Activated T-cell treated with anti-CD3 and anti-CD28 coated beads, Interleukin-2, amount 50 U/mL, for 4 hours (primary cell): ENCODE measurements at places on chromosomes 2 and 18. TPM values are rescaled to one million over a fixed set of nuclear protein-coding genes. Genes with fewer than 3 reads are reported as not detected.
A peak's percentile ranks its signal among the peaks of the same experiment; 100 is the strongest.

- DNase-seq = no peak
These were observed 11.1 kb upstream of the INO80C start for GRCh38 chr18:35508746-35509338.

GRCh38 chr18:70288171-70288850, 534 bp upstream of the SOCS6 start:
- no peak for DNase-seq

GRCh38 chr2:172806996-172807395, 71.4 kb downstream of the RAPGEF4 start:
- no peak for DNase-seq

- DNase-seq = no peak
These were observed 82.0 kb downstream of the RRM2 start for GRCh38 chr2:10204326-10205161.

DNA sequence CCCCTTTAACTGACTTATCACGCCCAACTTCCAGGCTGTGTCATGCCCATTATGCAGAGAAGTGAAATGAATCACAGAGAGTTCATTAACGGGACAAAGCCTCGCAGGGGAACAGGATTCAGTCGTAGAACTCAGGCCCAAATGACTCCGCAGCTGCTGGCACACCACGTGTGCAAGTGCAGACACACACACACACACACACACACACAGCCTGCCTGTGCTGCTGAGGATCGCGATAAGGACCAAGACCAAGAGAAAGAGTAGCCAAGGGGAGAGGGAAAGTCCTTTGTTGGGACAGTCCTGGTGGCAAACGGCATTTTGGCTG, 90.0 kb upstream of the TAF1B start:
- peak; percentile 40 for DNase-seq

DNA sequence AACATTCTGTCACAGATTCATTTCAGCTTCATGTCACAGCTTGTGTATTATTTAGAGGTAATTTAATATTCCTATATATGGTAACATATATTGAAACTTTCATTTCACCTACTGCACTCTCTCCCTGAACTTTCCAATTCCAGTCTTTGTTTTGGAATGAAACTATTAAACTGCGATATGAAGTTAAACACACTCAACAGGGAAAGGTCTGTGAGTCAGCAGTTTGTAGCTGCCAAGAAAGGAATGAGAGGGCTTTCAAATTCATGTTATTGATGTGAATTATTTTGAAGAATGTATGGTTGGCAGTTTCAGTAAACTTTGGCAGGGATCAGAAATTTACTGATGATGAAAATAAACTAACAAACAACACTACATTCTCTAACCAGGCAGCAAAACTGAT, 148.3 kb downstream of the HNMT start:
- no peak for DNase-seq

SIX3 gene
- total RNA-seq = not detected

TSPYL6 gene
- not detected for total RNA-seq

QPCT gene
- 6.9 TPM for total RNA-seq

- DNase-seq = no peak
These were observed 197.6 kb downstream of the MBD5 start for GRCh38 chr2:148218326-148219075.

- DNase-seq = no peak
These were observed 812.5 kb downstream of the DCC start for GRCh38 chr18:53152476-53152875.

- DNase-seq = no peak
These were observed 215.0 kb downstream of the SUCLG1 start for GRCh38 chr2:84243788-84244733.

- DNase-seq = no peak
These were observed 62.5 kb downstream of the USP40 start for GRCh38 chr2:233503947-233504637.

- no peak for DNase-seq
These were observed 163.8 kb upstream of the STK17B start for GRCh38 chr2:196335221-196335634.

- no peak for DNase-seq
These were observed 545.1 kb upstream of the PKDCC start for GRCh38 chr2:41502752-41503151.

SLC4A1AP gene
- 32.7 TPM for total RNA-seq

CD302 gene
- total RNA-seq = 0.58 TPM

GRCh38 chr18:44507729-44508325, 172.9 kb upstream of the SETBP1 start:
- DNase-seq = no peak

OR6B2 gene
- not detected for total RNA-seq

DNA sequence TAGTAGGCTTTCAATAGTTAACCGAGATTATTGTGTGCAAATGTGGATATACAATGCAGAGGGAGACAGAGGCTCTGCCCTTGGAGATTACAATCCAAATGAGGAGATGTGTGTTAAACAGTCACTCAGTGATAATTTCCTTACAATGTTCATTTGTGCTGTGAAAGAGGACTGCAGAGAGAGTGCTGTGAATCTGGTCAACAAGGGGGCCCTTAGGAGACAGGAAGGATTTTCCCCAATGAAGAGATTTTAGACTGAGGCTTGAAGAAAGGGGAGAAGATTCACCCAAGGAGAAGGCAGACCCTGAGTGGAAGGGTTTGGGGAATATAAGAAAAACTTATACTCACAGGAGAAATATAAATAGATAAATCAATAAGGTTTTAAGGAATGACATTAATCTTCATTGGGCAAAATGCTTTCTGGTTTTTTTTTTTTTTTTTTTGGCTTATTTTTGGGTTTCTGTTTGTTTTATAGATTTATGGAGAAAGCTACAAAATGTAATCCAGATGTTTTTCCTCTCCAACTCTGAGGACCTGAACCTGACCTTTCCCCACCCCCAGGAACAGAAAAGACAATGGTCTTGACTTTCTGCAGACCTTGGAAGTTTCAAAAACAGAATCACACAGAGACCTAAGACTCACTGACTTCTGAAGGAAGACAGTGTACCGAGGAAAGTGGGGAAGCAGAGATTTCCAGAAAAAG, 151.3 kb upstream of the SERPINE2 start:
- DNase-seq = no peak

DNA sequence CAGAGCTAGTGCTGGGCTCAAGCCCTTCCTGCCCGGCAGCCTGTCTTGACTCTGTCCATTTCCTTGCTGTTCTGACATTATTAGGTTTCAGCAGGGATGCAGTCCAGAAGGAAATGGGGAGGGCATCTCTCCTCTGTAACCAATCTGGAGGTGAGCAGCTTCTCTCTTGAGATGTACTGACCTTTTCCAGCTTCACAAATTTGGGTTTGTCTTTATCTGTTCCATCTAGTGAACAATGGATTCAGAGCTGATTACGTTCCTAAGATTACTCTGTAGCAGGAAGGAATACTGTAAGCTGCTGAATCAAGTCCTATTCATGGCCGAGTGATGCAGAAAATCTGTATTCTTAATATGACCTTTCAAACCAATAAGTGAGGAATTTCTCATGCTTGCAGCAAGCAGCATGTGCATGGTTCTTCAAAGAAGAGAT, 11.0 kb downstream of the PLA2R1 start:
- no peak for DNase-seq

- DNase-seq = no peak
These were observed 39.0 kb downstream of the KIDINS220 start for GRCh38 chr2:8798393-8798792.
